ENCODE measurements at places on chromosomes 6 and 20.
A peak's percentile ranks its signal among the peaks of the same experiment; 100 is the strongest.

GRCh38 chr6:123849406-123849805 is 45.7 kb downstream of the NKAIN2 start:
- DNase-seq, result no peak

DNA sequence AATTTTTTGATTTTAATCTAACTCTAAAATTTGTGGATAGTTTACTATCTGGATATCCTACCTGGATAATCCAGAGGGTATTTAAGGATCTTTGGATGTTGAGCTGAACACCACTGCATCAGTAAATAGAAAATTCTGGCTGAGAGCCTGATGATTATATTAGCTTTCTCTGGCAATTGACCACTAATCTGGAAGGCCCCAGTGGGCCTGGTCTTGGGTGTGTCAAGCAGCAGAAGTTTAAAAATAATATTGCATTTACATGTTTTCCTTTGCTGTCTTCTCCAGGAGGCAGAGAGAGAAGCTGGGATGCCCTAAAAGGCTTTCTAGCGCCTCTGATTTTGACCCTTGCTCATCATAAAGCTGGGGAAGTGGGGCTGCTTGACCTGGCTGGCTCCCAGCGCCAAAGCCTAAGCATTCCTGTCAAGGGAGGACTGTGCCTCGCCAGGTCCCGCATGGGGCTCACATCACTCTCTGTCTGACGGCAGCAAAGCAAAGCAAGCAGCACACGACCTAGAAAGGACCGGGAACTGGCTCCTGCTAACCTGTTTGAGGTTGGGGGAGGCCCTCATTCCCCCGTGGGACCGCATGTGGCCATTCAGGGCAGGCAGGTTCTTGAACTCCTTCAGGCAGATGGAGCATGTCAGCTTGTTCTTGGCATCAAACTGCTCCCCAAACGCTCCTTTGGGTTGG is 46.6 kb upstream of the MRPS10 start:
- DNase-seq, result no peak

DNA sequence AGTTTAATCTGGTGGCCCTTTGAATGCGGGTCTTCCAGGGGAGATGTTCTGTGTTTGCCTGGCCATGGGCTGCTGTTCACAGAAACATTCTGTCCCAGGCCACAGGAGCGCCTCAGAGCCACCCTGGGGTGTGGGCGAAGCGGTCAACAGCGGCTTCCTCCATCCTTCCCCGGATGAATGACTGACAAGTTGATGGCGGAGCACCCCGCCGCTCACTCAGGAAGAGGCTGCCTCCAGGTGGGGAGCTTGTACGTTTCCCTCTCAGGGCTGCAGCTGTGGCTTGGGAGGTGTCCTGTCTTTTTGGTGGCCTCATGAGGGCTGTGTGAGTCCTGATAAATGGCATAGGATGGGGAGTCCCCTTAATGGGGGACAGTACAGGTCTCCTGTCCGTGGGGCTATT is 178.4 kb downstream of the NRN1 start:
- DNase-seq, result no peak

DNA sequence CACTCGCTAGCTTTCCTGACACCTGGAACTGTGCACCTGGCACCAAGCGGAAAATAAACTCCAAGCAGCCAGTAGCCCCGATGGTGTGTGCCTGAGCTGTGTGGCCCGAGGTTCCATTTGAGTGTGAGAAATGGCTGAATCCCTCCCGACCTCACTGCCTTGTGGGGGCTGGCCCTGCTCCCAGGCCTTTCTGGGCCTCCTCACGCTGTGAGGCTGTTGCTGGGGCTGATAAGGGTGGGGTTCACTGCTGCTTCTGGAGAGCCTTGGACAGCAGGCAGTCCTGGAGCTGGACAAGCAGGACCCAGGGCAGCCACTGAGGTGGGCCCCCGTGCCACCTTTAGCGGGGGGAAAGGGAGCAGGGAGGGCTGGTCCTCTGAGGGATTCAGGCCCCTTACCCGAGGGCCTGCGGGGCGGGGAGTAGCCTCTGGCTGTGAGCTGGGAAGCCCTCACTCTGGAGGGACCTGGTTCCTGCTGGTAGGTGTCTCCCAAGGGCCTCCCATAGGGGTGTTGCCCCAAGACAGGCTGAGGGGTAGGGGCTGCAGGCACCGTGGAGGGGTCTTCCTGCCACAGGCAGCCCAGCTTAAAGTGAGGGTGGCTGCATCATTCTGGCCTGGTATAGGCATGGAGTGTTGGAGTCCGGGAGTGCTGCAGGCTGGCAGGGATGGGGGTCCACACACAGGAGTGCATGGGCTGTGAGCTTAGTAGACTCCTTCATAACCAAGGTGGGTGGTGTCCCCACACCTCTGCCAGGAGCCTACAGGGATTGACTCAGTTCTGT is 1.7 kb downstream of the PPDPF start:
- DNase-seq, result no peak

GRCh38 chr20:43334080-43334479 is 123.6 kb upstream of the SRSF6 start:
- no peak for DNase-seq

GRCh38 chr20:49978685-49979029 is 4.1 kb upstream of the SNAI1 start:
- DNase-seq, result no peak

DNA sequence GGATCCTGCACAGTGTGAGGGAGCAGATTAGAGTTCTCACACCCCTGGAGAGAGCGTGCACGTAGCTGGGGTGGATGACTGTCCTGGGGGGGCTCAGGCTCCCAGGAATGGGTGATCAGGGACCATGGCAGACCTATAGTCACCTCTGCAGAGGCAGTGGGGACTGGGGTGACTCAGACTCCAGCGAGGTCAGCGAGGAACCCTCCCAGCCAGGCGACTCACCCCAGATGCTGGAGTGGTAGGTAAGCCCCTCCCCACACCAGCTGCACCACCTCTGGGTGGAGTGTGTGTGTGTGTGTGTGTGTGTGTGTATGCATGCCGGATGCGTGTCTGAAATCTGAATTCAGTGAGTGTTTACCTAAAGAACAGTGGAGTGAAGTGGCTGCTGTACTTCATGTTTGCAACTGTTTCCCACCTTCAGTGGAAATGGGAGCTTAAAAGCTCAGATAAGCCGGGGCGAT is 17.4 kb upstream of the GTSF1L start:
- DNase-seq, result no peak

- DNase-seq, result no peak
Observed at GRCh38 chr6:259901-260508, 32.3 kb upstream of the DUSP22 start.

DNA sequence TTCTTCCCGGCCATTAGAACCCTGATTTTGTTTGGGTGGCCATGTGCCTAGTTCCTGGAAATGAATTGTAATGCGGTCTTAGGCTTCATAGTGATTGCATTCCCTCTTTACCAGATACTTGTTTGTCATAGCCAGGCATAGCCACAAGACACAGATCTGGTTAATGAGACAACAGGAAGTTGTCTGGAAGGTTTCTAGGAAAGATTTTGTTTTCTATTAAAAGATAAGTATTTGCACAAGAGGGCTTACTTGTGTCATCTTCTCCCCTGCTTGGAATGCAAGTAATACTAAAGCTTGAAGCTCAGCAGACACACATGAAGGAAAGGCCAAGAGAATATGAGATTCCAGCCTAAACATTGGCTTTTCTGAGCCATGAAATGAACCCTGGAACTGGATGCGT is 12.9 kb downstream of the FARS2 start:
- peak; percentile 82 for DNase-seq

DNA sequence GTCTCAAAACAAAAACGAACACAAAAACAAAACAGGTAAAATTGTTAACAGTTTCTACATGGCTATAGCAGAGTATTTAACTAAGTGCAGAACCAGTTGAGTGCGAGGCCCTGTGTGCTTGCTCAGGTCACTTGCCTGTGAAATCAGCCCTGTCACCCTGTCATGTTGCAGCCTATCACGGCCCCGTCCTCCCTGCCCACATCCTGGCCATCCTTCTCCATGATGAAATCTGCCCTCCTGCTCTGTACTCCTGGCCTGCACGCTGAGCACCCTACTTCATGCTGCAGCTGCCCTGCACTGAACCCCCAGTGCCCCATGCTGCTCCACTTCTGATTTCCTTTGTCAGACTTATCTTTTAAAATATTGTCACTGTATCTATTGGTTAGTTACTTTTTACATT is 62.4 kb downstream of the DTD1 start:
- no peak for DNase-seq

GRCh38 chr20:37630166-37630565 is 63.7 kb upstream of the CTNNBL1 start:
- no peak for DNase-seq

- DNase-seq, result no peak
Observed at GRCh38 chr20:48763216-48763914, 64.4 kb downstream of the PREX1 start.

DNA sequence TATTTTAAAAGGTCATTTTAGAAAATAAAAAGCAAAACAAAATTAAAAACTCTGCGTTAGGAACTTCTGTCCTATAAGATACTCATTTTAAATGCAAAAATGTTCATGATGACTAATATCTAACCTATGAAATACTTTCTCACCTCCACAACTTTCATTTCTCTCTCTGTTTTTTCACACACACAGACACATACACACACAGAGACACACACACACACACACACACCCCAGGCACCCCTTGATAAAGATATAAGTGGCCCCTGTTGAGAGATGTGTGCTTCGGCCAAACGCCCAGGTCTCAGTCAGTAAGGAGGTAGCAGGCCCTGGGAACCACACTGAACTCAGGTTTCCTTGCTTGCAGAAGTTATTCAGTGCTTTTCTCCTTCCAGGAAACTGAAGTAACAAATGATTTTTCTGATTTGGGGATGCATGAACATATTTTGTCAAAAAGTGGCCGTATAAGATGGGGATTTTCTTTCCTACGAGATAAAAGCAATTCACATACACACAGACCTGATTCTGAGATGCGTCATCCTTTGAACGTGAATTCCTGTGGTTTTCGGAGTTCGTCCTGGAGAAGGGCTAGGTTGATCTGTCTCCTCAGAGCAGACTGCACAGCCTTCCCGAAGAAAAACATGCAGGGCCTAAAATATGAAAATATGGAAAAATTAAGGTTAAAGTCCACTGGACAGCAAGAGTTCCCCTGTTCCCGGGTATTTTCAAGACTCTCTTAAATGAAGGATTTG is 306.8 kb upstream of the FOXQ1 start:
- DNase-seq, result peak; percentile 23

DNA sequence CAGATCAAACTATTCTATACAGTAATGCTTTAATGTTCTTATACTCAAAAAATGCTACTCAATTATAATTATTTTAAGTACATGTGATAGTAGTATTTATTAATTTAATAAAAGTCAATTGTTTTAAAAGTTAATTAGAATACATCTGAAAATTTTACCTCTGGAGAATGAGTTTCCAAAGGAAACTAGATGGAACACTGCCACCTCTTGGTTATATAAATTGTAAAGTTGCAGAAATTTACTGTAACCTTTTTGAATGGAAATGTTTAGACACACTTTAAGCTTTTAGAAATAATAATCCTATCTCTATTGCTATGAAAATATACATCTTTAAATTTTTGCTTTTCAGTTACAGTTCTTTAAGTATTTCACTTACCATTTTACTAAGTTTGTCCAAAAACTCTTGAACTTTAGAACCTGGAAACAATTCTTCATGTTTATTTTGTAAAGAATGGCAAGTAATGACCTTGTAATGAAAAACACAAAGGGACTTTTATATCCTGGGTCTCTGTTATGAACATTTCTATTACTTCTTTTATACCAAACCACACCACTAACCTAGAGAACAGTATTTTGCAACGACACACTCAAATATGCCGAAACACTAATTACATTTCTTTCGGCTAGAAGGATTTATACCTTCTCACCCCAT is 10.9 kb upstream of the BMP5 start:
- peak; percentile 33 for DNase-seq

GRCh38 chr6:81621816-81622395 is 130.6 kb downstream of the TENT5A start:
- no peak for DNase-seq

GRCh38 chr6:9766240-9766915 is 648.5 kb downstream of the TFAP2A start:
- DNase-seq, result peak; percentile 98

DNA sequence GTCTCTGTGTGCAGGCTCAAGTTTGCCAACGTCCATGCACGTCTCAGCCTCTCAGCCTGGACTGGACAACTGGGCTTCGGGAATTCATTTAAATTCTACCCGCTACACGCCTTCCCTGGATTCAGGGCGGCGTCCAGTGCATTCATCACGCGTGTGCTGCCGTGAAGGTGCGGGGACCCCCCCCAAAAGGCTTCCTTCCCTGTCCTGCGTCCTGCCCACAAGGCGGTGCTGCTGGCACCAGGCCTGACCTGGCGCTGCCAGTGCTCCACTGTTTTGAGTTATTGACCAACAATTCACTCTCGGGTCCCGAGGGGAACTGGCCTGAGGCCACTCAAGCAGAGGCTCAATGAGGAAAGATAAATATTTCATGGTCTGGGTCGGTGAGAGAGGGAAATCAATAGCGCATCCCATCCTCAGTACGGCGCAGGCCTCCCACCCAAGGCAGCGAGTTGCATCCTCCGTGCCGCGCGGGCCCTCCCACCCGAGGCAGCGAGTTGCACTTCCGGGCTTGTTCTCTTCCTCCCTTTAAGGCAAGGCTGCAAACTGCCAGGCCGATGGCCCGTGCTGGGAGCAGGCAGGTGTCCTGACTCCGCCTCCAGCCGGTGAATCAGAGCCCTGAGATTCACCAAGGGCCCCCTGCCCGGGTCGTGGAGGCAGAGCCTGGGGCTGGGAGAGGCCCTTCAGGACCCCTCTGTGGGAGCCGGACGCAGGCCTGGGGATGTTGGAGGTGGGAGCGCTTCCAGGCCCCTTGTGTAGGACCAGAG is 22.8 kb upstream of the BHLHE23 start:
- DNase-seq, result no peak

DNA sequence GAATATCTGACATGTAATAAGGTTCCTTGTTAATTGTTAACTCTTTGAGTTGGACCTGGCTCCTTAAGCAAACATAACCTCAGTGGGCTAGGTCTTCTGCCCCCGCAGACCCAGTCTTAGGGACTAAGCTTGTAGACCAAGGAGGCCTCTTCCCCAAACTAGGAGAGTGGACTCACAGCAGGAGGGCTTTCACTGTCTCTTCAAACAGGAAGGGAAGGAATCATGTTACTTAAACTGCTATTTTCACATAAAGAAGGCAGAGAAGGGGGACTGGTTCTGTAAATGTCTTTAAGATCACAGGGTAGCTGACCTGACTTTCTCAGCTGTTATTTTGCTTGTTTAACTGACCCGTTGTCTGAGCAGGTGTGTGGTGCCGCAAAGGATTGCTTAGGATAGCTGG is 34.9 kb upstream of the PRDM1 start:
- DNase-seq, result no peak
